ENCODE measurements at places on chromosomes 16 and 17.

DNA sequence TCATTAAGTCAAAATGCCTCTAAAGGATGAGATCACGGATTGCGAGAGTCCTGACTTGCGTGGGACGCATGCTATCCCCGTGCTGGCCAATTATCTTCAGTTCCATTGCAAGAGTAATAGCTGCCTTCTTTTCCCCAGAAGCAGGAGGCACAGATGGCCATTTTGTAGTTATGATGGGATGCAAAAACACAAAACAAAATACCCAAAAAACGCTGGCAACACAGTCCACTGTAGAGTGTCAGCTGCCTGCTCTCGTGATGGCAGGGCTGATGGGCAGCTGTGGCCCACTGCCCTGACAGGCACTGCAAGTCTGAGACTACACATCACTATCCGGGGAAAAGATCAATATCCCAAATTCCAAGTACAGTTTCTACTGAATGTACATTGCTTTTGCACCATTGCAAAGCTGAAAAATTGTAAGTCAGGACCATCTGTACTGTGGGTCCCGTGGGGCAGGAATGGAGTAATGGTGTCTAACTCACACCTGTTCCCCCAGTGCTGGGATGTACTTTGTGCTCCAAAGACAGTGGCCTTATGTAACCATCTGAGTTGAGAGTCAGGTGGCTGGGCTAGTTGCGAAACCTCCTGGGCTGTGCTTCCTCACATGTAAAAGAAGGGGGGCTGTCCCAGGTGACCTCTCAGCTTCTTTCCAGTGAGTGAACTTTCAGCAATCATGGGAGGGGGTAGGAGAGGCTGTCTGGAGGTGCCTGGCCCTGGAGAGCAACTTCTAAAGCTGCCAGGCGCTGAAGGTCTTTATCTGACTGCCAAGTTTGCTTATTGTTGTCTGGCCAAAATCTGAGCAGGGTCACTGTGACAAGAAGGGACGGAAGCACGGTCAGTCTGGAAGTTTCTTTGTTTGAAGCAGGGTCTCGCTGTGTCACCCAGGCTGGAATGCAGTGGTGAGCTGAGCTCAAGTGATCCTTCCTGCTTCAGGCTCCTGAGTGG lies 4.7 kb downstream of the SLC47A1 start:
- DNase-seq, result no peak

DNA sequence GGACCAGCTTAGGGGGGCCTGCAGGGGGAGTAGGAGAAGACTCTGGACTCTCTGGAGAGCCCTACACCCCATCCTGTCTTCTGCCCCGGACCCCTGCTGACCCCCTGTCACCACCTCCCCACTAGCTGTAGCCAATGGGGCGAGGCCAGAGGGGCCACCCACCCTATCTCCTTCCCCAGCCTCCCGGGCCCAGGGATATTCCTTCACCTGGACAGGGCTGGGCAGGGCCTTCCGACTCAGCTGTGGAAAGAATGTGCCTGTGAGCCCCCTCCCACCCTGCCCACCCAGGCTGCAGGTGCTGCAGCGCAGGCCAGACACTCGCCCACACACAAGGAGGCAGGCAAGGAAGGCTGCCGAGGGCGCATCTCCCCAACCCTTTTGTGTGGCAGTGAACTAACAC lies 23.0 kb downstream of the TSPOAP1 start:
- DNase-seq, result no peak

- DNase-seq, result no peak
These were observed 4.3 kb upstream of the APRT start for GRCh38 chr16:88815901-88816589.

GRCh38 chr17:82475458-82475857 lies 16.9 kb downstream of the NARF start:
- DNase-seq, result peak; percentile 11

DNA sequence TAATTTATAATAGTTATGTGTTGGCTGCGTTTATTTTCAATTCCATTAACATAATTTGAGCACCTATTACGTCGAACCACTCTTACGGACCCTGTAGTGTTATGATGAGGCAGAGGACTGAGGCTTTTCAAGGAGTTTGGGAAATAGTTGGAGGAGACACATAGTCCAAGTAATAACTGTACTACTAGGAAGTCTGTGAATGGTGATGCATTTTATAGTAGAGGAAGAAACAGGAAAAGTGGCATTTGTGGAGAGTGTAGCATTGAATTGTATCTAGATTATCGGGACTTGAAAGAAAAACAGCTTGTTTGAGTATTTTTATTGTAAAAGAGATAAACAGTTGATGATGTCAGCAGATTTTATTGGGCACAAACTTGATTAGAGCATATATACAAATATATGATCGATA lies 1.7 kb downstream of the NFATC3 start:
- no peak for DNase-seq

DNA sequence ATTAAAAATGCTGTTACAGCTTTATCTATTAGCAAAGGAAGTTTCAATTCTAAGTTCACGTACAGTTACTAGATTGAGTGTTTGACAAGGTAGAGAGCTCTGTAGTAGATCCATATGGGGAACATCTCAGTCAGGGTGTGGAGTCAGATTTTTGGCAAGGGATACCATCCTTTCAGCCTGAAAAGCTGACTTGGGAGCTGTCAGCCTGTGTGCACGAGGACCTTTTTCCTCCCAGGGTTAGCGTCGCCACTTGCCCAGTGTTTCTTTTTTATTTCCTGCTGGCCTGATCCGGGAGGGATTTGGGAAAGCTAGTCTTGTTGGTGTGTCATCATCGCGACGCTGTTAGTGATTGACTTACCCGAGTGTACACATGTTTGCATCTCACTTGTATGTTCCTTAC lies 29.5 kb downstream of the WWOX start:
- DNase-seq, result no peak

DNA sequence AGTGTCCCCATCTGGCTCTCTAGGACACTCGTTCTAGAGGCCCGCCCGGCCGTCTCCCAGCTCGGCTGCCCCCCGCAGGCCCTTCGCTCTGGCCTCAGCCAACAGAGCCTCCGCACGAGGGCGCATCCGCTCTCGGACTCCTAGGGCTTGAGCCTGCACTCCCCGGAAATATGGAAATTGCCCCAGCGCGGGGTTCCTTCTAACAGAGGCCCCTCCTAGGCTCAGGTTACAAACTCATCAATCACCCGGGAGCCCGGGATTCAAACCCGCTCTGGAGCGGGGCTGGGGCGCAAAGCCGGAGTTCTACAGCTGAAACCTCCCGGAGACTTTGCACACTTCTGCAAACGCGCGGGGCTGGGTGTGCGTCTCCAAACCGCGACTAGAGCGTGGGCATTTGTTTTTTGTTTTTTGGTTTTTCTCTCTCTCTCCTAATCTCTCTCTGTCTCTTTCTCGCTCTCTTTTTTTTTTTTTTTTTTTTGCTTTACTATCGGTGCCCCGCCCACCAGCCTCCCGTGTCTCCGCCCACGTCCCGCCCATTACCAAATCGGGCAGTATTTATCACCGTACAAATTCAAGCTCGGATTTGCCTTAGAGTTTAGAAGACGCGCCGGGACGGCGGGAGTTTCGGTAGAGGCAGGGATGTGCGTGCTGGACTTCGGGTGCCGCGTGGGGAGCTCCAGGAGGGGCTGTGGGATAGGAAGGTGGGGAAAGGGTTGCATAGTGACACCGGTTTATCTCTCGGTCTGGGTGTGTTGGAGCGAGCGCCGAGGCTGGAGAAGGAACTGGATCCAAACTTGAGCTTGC lies 2.4 kb upstream of the FOXL1 start:
- DNase-seq, result no peak

DNA sequence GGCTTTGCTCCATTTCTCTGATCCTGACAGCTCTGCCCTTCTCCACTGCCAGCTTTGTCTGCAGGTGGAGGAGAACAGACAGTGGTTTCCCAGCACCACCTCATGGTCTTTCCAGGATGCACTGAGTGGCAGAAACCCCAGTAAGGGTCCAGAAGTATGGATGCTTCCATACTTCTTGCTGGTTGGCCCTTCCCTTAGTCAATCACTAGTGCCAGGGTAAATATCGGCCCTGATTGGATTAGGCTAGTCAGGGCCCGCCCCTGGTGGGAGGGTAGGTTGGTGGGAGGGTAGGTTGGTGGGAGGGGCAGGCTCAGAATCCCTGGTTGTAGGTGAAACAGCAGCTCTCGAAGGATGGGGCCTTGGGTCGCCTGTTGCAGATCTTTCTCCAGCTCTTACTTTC lies 10.2 kb downstream of the RNF213 start:
- DNase-seq, result no peak

- DNase-seq, result no peak
These were observed 9.0 kb upstream of the NXPH3 start for GRCh38 chr17:49566668-49567071.

- DNase-seq, result peak; percentile 68
These were observed 521 bp upstream of the G6PC3 start for GRCh38 chr17:44069974-44070454.

DNA sequence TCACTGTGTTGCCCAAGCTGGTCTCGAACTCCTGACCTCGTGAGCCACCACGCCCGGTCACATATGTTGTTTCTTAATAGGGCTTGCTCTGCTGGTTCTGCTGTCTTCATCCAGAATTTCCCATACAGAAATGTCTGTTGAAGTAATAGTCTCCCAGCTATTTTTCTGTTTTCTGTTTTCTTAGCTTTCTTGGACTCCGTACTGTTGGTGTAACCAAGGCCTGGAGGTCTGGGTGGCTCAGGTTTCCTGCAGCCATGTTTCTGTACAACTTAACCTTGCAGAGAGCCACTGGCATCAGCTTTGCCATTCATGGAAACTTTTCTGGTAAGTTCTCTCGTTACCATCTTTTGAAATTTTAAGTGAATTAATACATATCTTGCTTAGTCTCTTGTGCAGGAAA lies 2.8 kb downstream of the SF3B3 start:
- no peak for DNase-seq

DNA sequence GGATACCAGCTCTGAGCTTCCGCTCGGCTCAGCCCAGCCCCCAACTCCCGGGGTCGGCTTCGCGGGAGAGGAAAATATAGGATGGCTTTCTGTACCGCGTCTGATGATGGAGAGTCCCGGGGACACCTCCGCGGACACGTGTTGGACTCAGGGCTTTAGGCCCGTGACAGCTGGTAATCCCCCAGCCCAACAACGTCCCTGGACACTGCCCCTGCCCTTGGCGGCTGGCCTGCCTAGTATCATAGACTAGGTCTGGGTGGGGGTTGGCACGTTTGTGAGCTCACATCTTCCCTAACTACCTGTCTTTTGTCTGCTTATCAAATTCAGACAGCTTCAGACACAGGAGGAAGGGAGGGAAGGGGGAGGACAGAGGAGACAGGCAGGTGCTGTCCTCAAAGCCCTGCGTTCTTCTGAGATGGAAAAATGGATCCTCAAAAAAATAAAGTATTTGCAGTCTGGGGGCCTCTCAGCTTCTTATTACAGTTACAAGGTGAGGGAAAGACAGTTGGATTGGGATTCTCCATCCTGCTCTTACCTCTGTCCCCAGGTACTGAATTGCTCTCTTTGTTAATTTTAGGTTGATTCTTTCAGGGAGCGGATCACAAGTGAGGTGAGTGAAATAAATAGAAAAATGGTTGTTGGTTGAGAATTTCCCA lies 698 bp downstream of the PSME3 start:
- no peak for DNase-seq

DNA sequence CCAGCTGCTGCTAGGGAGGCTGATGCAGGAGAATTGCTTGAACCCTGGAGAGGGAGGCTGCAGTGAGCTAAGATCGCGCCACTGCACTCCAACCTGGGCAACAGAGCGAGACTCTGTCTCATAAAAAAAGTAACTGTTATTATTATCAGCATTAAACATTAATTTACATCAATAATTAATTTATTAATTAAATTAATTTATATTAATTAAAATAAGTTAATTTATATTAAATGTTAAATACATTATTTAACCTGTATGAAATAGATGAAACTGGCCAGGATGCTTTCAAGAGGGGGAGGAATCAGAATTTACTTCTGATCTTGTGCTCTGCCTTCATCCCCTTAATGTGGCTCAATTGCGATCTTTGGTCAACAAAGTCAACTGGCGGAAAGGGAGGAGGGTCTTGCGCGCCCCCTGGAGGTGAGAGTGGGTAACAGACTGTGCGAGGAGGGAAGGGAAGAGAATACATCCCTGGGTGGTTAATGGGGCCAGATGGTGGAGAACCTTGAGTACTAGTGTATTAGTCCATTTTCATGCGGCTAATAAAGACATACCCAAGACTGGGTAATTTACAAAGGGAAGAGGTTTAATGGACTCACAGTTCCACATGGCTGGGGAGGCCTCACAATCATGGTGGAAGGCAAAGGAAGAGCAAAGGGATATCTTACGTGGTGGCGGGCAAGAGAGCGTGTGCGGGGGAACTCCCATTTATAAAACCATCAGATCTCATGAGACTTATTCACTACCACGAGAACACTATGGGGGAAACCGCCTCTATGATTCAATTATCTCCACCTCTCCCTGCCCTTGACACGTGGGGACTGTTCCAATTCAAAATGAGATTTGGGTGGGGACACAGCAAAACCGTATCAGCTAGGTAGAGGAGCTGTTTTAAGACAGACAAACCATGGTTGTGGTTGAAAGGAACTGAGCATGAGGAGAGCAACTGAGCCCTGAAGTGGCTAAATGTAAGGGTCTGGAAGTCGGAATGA lies 15.7 kb upstream of the CPPED1 start:
- peak; percentile 3 for DNase-seq

DNA sequence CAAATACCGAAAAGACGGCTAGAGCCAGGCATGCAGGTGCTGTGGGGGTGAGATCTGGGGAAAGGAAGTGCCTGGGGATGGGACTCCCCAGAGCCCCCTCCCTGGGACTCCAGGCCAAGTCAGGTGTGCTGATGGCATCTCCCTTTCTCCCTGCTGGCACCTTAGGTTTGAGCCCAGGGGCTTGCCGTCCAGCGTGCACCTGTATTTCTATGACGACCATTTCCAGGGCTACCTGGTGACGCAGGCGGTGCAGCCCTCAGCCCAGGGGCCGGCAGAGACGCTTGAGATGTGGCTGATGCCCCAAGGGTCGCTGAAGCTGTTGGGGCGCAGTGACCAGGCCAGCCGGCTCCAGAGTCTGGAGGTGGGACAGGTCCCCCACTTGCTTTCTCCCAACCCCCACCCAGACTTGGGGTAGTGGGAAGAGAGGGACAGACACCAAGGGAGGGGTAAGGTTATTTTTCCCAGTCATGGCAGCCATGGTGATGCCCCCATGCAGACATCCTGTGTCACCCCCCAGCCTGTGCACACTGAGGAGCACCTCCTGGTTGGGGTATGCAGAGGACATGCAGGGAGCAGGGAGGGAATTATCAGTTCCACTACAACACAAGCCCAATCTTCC lies 11.1 kb downstream of the XYLT2 start:
- DNase-seq, result no peak

- no peak for DNase-seq
These were observed 7.7 kb upstream of the KRTAP17-1 start for GRCh38 chr17:41322903-41323895.

- peak; percentile 36 for DNase-seq
These were observed 27.0 kb upstream of the MMD start for GRCh38 chr17:55448681-55449080.

- no peak for DNase-seq
These were observed 23.4 kb downstream of the MYO18A start for GRCh38 chr17:29156781-29157180.

GRCh38 chr16:84943620-84944019 lies 67.7 kb downstream of the ZDHHC7 start:
- no peak for DNase-seq

DNA sequence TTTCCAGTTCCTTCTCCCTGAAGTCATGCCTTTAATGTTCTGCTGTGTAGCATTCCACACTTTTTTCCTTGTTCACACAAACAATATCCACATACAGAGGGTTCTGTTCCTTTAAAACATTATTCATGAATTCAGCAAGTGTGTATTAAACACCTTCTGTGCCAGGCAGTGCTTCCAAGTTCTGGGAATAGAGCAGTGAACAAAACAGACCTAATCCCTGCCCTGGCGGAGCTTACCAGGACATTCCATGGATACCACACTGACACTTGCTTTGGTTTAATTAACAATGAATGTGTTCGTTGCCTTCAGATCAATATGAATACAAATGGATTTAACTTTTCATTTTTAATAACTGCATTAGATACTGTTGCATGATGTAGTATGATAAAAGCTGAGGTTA lies 57.9 kb upstream of the CLEC19A start:
- no peak for DNase-seq

Data from GF-D8 (cell line).